ENCODE measurements at places on chromosomes 4 and X.

GRCh38 chrX:119015407-119016237 lies 41.2 kb downstream of the LONRF3 start:
- DNase-seq, result no peak

DNA sequence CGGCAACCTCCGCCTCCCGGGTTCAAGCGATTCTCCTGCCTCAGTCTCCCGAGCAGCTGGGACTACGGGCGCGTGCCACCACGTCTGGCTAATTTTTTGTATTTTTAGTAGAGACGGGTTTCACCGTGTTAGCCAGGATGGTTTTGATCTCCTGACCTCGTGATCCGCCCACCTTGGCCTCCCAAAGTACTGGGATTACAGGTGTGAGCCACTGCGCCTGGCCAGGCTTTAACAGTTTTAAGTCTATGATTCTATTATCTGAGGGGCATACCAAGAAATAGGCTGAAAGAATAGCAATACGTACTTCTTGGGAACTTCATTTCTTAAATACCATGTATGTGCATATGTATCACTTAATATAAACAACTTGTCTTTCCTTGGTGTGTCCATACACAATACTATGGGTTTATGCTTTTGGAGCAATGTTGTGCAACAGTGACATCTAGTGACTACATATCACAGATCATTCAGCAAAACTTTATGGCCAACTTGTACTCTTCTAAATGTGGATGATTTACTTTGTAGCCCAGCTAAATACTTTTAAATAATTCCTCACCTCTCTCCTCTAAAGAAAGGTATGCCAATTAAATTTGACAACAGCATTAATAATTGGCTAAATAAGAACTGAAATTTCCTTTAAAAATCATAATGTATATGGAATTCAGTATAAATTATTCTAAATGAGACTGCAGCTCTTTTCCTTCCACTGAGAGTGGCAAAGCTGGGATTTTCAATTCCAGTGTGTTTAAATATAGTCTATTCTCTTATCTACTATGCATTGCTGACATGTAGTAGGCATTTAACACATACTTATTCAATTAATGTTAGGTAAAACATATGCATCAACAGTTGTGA lies 10.4 kb downstream of the SLC9B1 start:
- DNase-seq, result no peak

DNA sequence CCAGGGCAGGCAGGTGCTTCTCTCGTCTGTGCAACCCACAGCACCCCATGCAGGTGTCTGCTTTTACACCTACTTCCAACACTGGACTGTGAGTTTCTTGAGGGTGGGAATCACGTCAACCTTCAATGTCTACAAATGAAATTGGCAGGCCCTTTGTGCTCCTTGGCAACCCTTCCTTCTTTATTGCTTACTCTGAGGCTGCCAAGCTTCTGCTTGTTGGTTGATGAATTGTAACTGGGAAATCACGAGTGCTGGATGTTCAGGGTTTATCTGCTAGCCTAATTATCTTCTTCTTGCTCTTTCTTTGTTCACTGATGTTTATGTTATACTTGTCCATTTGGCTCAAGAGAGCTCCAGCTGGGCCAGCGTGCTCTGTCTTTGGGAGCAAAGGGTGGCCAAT lies 2.5 kb upstream of the DGAT2L6 start:
- DNase-seq, result no peak

- no peak for DNase-seq
These were observed 58.9 kb upstream of the PGM2 start for GRCh38 chr4:37767546-37767945.

DNA sequence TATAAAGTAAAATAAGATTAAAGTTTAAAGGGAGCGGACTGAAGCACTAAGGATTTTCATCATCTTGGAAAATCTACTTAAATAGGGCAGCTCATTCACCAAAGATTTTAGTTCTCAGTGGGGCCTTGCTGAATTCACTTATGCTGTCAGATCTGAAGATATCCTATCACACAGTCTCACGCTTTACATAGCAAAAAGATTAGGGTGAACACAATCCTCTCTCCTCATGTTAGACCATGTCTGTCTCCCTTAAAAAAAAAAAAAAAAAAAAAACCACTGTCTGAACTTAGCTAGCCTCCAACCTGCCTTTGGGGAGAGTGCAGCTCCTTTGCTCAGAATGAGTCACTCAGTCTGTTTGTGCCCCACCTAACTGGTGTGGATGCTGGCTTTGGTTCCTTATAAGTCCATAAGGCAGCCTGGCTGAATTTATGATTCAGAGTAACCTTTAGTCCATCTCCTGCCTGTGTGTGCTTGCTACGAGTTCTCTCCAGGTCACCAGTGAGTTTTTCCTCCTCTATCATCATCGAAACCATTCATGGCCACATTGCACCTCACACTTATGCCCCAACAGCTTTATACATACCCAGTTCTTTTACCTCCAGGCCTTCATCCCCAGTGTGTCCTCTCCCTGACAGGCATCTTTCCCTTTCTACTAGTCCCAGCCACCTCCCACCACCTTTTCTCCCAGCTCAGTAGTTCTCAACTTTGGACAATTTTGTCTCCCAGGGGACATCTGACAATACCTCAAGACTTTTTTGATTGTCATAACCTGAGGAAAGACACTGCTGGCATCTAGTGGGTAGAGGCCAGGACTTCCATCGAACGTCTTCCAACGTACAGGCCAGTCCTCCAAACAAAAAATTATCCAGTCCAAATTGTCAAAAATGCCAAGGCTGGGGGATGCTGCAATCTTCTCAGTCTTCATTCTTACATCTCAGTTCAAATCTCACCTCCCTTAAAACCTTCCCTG lies 220.7 kb upstream of the EMCN start:
- DNase-seq, result no peak

GRCh38 chr4:17630228-17630627 lies 15.8 kb downstream of the MED28 start:
- DNase-seq, result no peak

- no peak for DNase-seq
These were observed 197.7 kb downstream of the GRID2 start for GRCh38 chr4:92501456-92501855.

DNA sequence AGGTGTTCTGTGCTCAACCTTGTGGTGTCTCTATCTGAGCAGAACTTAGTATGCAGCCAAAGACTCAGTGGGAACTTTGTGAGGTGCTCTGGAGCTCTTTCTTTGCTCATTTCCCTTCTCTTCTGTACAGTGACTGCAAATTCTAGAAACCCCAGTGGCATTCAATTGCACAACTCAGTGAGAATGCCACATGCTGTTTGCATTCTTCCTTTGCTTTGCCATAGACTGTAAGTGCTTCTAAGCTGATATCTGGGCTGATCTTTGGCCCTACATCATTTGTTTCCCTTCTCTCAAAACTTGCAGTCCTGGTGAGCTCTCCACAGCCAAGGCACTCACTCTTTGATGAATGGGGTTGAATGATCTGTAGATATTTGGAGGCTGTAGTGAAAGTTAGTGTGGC lies 7.0 kb downstream of the PNMA3 start:
- no peak for DNase-seq

DNA sequence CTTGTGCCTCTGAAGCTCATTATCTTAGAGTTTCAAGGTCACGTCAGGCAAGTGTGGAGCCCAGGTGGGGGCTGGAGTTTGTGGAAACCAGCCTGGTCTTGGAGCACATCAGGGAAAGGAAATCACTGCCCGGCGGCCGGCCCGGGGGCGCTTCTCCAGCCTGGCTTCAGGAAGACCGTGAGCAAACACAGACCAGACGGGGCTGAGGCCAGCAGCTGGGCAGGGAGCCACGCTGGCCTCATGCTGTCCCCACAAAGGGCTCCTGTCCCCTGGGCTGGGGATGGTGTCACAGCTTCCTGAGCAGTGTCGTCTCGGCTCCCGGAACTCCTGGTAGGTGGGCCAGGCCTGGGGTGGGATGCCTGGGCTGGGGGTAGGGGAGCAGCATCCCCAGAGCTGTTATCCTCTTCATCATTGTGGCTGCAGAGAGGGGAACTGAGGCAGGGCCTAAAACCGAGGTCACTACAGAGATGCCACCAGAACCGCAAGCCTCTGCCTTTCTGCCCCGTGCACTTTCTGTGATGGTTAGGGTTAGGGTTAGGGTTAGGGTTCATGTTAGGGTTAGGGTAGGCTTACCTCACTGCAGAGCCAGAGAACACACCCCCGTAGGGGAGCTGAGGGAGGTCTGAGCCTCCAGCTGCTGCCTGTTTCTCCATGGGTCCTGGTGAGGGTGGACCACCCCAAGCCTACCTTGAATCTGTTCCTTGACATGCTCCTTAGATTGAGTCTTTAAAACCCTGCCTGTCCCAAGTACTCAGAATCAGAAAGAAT lies 77.5 kb downstream of the HTRA3 start:
- DNase-seq, result no peak

GRCh38 chr4:146165840-146166239 lies 9.7 kb upstream of the LSM6 start:
- DNase-seq, result no peak

DNA sequence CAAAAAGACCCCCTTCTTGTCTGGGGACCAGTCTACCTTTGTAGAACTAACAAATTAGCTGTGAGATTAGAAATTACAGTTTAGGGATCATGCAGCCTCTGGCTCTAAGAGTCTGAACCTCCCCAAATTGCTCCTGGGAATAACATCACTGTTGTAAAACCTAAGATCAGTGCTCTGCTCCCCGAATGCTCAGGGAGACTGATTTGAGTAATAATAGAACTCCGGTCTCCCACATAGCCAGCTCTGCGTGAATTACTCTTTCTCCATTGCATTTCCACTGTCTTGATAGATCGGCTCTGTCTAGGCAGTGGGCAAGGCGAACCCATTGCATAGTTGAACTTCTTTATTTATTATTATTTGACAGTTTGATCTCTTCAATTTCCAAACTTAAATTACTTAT lies 160.8 kb upstream of the VCX3A start:
- no peak for DNase-seq

GRCh38 chrX:42289492-42290385 lies 366.4 kb upstream of the CASK start:
- no peak for DNase-seq

DNA sequence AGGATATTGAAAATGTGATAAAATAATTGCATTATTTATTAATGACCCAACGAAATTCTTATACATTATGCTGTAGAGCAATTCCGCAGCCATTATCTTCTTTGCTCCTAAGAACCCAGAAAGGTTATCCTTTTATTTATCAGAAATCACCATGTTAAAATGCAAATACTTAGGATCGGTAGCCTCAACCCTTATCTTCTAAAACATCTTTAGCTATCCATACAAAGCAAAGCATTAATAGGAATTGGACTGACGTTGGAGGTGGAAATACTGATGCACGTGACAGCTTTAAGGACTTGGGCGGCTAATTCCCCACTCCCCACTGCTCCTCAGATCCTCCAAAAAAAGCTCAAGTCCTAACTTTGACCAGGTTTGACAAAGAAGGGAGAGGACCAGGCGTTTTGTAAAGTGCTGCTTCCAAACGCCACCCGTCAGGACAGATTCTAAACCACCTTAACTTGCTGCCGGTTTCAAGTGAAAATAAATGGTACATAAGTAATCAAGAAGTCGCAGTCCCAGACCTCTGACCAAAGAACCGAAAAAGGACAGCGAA lies 539 bp upstream of the SPCS3 start:
- DNase-seq, result no peak

- no peak for DNase-seq
These were observed 56.3 kb downstream of the SHROOM2 start for GRCh38 chrX:9842541-9842940.

- DNase-seq, result no peak
These were observed 96.6 kb downstream of the HPGD start for GRCh38 chr4:174425669-174426068.

- DNase-seq, result no peak
These were observed 84.9 kb upstream of the TBL1X start for GRCh38 chrX:9379697-9380551.

- no peak for DNase-seq
These were observed 66.3 kb downstream of the KCNIP4 start for GRCh38 chr4:21882051-21882839.

DNA sequence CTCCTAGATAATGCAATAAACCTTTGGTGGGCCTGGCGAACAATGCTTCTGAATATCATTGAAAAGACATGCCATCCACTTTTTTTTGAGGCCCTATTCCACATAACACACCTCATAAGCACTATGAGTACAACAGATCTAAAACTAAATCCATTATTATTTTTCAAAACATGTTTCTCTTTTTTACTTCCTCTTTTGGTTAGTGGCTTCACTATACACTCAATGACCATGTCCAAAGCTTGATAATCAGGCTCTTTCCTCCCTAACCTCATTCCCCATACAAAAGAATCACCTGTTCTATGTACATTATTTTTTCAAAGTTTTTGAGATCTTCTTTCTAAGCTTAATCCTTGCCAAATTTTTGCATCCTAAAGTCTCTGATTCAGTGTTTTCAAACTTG lies 20.4 kb upstream of the NPY2R start:
- DNase-seq, result no peak

DNA sequence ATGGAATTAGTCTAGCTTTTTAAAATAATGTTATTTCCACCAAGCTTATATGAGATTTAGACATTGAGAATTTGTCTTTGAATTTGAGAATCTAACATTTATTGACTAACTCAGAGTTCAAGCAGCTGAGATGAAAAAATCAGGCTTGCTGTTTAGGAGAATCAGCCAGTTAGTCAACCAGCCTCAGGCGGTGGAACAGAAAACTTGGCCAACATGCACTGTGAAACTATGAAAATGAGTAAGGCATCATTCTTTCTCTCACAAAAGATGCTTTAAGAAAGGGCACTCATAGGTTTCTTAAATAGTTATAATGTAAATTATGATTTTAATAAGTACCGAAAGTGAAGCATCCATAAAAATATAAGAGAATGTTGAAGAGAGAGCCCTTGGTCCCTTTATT lies 84.2 kb downstream of the NFKB1 start:
- no peak for DNase-seq

GRCh38 chr4:6162885-6163284 lies 37.5 kb downstream of the JAKMIP1 start:
- DNase-seq, result no peak

GRCh38 chr4:127124919-127125318 lies 507.8 kb upstream of the INTU start:
- DNase-seq, result no peak

DNA sequence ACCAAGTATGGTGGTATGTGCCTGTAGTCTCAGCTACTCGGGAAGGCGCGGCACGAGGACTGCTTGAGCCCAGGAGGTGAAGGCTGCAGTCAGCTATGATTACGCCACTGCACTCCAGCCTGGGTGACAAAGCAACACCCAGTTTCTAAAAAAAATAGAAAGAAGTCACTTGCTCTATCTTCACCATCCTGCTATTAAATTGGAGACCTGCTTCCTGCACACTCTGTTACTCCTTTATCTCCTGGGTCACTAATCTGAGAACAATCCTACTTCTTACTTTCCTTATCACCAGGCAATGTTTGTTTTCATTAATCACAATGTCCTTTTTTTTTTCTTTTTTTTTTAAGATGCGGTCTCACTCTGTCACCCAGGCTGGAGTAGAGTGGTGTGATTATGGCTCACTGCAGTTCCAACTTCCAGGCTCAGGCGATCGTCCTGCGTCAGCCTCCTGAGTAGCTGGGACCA lies 16.2 kb downstream of the PRKX start:
- DNase-seq, result no peak

- DNase-seq, result no peak
These were observed 81.4 kb downstream of the SH3RF1 start for GRCh38 chr4:169189372-169189771.

DNA sequence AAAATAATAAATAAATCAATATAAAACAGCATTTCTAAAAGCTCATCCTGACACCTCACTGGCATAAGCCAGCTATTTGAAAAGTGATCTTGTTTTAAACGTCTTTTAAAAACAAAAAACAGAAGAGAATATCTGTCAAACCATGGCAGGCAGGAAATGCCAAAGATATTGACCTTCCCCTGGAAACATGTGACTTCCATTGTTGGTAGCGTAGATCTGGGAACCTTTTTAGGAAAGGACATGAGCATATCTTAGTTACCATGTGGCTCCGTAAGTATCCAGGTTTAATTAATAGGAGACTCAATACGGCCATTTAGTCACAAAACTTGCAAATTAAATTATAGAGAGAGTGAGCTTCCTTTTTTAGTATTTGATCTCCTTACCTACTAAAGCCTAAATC lies 83.0 kb upstream of the KLHL4 start:
- DNase-seq, result no peak

Data from effector memory CD4-positive, alpha-beta T cell (primary cell).